KBM-7 (cell line): ENCODE measurements at places on chromosomes 1 and 21.

GRCh38 chr21:44718093-44718492 lies 6.7 kb upstream of the TSPEAR start:
- DNase-seq = no peak

DNA sequence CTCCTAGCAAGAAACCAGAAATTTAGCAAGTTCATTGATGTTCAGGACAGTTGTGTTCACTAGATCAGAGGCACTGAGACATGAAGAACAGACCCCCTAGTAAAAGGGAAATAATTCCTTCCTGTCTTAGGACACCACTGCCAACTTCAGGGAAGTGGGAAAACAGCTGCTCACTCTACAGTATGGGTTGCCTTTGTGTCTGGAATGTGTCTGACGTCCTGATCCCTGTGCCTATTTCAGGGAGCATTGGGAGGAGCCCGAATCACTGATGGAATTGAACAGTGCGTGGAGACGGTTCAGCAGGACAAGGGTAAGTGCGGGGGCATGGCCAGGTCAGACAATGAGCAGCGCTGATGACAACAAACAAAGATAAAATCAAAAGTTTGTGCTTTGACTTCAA lies 21.0 kb downstream of the S100A11 start:
- no peak for DNase-seq

DNA sequence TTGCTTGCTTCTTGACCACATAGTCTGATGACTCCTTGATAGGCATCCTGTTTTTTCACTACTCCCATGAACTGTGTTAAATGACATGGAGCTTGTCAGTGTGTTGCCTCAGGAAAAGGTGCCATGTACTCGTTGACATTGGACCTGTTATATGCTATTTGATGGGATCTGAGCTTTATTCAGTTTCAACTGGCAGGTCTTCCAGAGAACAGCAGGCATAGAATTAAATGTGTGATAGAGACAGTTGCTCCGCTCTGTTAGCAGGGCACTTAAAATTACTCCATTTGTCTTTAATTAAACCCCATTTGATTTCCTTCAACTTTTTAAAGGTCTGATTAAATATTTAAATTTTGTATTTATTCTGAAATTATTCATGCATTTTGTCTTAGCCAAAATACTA lies 189.7 kb upstream of the ADGRL4 start:
- no peak for DNase-seq

DNA sequence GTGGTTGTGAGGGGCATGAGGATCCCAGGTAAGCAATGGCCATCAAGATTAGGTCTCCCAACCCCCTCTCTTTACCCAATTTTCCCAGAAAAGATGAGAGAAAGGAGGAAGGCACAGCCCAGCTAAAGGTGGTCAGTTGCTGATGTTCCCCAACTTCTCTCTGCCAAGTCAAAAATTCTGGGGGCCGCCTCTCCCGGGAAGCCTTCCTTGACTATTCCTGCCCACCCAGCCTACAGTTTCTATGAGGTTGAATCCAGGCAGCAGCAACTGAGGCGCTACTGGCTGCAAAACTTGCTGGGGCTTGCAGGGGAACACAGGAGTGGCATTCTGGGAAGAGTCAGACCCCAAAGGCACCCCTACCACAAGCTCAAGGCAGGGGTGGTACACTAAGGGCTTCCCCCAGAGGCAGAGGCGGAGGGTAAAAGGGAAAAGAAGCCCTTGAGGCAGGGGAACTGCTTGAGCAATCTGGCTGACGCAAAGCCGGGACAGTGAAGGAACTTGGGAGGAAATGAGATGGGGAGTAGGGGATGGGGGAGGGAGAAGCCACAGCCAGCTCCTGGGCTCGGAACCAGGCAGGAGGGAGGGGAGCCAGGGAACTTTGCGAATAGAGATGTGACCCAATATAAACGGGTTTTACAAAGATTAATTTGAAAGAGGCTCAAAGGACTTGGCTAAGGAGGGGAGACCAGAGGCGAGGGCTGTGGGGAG lies 31.2 kb downstream of the SDC3 start:
- no peak for DNase-seq

DNA sequence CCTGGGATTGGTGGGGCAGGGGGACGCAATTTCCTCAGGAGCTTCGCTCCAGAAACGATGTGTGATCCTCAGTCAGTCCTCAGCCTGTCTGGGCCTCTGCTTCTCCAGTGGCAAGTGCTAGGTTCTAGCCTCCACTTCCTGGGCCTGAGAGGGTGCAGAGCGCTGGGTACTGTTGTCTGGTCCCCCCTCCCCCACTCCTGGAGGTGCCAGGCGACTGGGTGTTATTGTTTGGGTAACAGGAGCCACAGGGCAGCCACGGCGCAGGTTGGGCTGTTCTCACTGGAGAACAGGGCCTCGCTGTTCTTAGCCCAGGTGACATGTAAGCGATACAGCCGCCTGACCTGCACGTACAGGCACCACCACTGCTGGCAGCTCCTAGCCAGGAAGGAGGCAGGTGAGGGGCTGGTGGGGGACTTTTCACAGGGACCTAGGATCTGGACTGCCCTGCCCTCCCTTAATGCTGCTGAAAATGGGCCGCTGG lies 2.1 kb downstream of the RPS6KA1 start:
- no peak for DNase-seq

- DNase-seq = no peak
These were observed 104.8 kb upstream of the GJB5 start for GRCh38 chr1:34650090-34650489.

DNA sequence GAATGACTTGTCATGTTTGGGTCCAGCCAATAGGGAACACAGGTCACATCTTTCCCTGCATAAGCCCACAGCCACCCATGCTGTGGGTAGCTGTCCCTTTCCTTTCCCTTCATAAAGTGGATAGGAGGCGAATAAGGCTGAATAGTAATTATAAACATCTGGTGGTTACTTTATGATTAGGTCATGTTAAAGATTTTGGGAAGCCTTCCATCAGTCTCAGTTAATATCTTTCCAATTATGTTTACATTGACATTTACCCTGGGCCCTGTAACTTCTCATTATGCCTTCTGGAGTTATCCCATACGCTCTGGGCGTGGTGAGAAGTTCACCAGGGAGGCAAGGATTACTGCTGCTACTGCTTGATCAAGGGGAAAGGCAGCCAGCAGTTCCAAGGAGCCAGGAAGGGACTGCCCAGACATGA lies 197.2 kb downstream of the HLX start:
- no peak for DNase-seq

- DNase-seq = no peak
These were observed 72.0 kb downstream of the ST6GALNAC5 start for GRCh38 chr1:76939050-76939816.

GRCh38 chr1:3038571-3039181 lies 17.4 kb downstream of the ACTRT2 start:
- no peak for DNase-seq

DNA sequence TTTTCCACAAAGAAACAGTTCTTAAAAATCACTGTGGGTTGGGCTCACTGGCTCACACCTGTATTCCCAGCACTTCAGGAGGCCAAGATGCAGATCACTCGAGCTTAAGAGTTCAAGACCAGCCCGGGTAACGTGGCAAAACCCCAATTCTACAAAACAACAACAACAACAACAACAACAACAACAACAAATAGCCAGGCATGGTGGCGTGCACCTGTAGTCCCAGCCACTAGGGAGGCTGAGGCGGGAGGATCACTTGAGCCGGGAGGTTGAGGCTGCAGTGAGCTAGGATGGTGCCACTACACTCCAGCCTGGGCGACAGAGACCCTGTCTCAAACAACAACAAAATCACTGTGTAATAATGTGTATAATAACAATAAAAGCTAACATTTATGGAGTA lies 40.8 kb downstream of the CDCP2 start:
- no peak for DNase-seq

- DNase-seq = no peak
These were observed 15.4 kb upstream of the MUTYH start for GRCh38 chr1:45355683-45356082.

- peak; percentile 43 for DNase-seq
These were observed 68.2 kb downstream of the RNF187 start for GRCh38 chr1:228555074-228555994.

DNA sequence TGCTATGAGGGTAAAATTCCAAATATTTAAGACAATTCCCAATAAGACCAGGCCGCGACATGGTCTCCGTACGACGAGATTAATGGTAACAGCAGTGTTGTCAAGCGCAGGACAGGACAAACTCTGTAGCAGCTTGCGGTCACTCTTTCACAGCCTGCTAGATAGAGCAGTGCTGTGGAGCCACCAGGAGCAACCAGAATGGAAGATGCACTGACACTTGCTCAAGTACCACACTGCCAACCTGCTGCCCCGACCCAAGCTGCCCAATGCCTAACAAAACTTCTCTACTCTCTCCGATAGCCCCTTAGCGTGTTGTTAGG lies 636 bp downstream of the WARS2 start:
- no peak for DNase-seq

DNA sequence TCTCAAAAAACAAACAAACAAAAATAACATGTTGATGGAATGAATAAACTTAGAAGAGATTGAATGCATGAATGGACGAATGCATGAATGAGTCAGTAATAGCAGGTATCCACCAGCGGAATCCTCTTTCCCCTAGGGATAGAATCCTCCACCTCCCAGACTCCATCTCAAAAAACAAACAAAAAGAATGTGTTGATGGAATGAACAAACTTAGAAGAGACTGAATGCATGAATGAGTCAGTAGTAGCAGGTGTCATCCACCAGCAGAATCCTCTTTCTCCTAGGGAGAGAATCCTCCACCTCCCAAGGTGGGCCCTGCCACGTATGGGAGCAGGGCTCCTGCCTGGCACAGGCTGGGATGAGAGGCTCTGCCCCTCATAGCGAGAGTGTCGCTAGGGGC lies 26.8 kb upstream of the RNF19B start:
- no peak for DNase-seq

- DNase-seq = no peak
These were observed 34.3 kb upstream of the PDE9A start for GRCh38 chr21:42619166-42619565.

DNA sequence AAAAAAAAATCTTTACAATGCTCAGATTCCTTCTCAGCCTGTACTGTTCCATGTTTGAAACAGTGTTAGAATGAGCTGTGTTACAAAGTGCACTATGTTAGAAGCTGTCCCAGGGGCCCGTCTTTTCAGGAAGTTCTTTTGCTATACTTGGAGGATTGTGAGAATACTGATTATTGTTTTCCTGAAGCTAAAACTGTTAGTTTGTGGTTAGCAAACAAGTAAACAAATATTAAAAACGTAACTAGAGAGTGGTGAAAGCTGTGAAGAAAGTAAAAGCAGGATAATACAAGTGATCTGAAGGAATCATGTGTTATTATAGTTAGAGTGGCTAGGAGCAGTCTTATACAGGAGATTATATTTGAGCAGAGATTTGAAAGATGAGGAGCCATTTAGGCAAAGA lies 35.6 kb downstream of the CAMSAP2 start:
- no peak for DNase-seq

GRCh38 chr1:231679109-231679508 lies 52.5 kb downstream of the DISC1 start:
- DNase-seq = no peak

GRCh38 chr1:19620786-19621185 lies 23.3 kb upstream of the NBL1 start:
- DNase-seq = no peak

- DNase-seq = no peak
These were observed 63.1 kb downstream of the ZNF281 start for GRCh38 chr1:200346700-200347099.

- DNase-seq = no peak
These were observed 10.0 kb upstream of the TNFRSF8 start for GRCh38 chr1:12052997-12053686.

DNA sequence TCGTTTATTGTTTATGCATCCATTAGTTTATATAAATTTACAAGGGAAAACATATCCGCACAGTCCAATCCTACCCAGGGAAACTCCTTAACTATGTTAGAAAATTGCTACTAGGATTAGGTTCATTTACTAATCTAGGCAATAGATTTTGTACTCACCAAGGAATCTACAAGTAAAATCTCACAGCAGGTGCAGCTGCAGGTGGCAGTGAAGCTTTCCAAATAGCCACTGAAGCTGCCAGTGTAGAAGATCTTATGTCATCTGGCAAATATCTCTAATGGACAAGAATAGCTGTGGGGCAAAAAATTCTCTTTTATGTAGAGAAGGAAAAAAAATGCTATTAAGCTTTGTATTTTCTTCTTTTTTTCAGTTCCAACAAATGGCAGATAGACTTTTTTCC lies 963.4 kb upstream of the ADGRL4 start:
- DNase-seq = no peak

- DNase-seq = no peak
These were observed 179.8 kb downstream of the ST6GALNAC3 start for GRCh38 chr1:76254104-76255030.

DNA sequence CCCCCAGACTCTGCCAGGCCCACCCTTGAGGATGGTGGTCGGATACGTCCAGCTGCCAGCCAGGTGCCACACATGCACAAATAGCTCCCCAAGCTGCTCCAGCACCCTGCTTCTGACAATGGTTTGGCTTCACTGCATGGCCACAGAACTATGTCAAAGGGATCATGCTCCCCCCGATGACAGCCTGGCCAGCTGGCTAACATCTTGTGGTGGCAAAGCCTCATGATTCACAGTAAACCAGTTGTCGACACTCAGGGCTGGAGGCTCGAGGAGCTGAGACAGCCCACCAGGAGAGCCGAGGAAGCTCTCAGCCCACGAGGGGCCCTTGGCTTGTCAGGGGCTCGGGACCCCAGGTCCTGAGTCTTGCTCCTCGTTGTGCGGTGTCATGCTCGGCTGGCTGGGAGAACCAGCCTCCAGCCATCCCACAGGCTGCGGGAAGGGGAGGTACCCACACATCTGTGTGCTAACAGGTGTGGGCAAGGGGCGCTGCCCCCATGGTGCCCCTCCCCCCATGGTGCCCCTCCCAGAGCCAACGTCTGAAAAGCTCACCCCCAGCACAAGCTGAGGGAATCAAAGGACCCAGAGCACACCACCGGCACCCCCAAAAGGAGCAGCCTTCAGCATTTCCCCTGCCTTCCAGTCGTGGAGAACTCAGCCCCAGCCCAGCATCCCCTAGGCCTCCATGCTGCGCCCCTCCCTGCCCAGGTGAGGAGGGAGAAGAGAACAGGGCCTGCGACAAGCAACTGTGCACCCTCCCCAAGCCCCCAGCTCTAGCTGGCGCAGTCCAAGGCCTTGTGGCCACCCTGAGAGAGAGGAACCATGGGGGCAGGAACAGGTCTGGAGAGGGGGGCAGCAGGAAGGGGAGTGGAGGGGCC lies 41.2 kb downstream of the KIF21B start:
- DNase-seq = no peak

DNA sequence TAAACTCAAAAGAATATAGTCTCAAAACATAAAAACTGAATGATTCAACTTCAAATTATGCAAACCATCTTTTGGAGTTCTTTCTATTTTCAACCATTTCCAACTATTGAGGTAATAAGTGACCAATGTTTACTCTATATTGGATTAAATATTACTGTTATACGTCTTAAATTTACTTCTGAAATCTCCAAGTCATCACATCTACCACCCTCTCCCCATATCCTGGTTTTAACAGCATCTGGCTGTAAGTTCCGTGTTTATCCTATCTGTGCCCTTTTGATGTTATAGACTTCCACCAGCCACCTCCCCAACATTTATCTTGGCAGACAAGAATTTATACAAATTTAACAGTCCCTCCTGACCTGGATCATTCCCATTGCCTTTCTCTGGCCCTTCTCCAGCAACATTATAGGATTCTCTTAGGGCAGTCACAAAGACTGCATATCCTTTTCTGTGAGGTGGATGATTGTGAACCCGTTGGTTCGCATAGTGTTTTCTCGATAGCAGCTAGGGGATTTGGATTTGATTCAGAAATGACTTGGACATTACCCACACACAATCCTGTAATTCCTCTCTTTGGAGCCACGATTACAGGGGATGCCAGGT lies 313.4 kb upstream of the FMN2 start:
- no peak for DNase-seq
